Activated naive CD4-positive, alpha-beta T cell (primary cell): ENCODE measurements at places on chromosomes 2 and 18.

- no peak for DNase-seq
These were observed 14.6 kb upstream of the MEP1B start for GRCh38 chr18:32175265-32175664.

DNA sequence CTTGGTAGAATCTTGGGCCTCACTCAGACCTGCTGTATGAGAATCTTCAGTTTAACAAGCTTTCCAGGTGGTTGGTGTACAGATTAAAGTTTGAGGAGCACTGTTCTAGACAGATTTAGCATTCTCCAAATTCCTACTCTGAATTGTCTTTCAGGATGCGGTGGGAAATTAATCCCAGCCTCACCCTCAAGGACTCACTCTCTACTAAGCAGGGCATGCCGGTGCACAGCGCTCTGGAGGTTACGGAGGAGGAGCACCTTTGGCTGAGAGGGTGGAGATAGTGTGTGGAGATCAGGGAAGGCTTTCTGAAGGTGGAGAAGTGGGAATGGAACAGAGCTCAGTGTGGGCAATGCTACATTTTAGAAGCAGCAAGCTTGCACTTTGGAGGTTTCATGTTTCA is 359.2 kb downstream of the LRATD1 start:
- no peak for DNase-seq

DNA sequence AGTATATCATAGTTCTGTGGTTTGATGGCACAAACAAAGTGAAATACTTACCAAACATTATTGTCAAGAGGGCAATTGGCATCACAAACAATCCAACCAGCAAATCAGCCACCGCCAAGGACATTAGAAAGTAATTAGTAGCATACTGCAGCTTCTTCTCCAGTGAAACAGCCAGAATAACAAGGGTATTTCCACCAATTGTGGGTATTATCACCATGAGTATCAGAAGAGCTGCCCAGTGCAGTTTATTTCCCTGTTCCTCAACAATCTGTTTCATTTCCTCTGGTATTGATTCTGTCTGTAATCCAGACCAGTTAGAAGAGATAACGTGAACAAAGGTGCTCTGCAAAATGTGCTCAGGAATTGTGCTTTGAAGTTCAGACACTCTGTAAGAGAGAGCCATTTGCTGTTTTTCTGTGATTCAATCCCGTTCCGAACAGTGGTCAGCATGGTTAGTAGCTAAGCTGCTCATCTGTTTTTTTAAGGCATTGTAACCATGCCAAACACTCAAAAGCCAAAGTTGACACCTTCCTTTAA is 1.4 kb downstream of the HTR2B start:
- DNase-seq = no peak

GRCh38 chr2:72990695-72991438 is 73.5 kb downstream of the EMX1 start:
- DNase-seq = no peak

- no peak for DNase-seq
These were observed 357.1 kb downstream of the CCDC85A start for GRCh38 chr2:56540916-56541315.

- DNase-seq = no peak
These were observed 116.8 kb upstream of the SPRED2 start for GRCh38 chr2:65549257-65549627.

- no peak for DNase-seq
These were observed 3.6 kb downstream of the PDE11A start for GRCh38 chr2:178068823-178069454.

DNA sequence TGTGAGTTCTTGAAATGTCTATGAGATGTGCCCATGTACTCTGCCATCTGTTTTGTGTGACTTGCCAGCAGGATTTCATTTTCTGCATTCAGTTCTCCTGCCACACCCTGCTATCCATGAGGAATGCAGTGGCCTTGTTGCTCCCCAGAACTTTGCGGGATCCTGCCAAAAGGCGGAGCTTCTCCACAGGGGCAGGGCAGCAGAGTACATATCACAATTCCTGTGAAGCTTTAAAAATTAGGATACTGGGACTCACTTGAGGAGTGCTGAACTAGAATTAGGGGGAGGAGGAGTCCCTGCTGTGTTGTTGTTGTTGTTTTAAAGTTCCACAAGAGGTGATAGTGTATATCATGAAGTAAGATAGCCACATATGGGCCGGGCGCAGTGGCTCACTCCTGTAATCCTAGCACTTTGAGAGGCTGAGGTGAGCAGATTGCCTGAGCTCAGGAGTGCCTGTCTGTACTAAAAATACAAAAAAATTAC is 76.4 kb downstream of the TANC1 start:
- no peak for DNase-seq

- DNase-seq = no peak
These were observed 887.9 kb downstream of the NRXN1 start for GRCh38 chr2:50143822-50144575.

DNA sequence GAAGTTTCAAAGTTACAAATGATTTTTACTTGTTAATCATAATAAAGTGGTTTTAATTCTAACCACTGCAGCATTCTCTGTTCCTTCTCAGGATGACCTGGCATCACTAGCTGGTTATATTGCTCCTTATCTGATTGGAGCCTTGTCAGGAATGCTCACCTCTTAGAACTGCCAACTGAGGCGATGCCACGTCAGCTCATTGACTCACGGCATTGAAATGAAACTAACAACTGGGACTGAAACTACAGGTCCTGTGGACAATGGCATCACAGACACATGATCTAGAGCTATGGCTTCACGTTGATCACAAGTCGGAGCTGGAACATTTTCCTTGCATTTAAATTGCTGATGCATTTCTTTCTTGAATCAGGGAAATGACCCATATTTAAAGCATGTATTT is 54.9 kb upstream of the MAP2 start:
- DNase-seq = no peak

DNA sequence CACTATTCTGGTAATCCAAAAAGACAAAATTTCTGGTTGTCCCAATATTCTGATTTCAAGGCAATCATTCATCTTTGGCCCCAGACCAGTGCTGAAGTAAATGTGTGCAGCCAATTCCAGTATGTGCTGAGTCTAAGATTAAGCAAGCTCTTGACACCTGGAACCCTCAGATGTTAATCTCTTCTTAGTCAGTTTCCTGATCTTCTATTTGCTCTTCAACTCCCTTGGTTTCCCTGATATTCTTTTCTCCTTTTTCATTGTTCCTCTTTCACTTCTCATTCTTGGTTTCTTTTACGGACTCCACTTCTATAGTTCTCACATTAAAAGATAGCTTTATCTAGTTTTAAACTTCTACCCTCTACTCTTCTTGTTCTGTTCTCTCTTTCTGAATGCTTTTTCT is 445.7 kb upstream of the FANCL start:
- DNase-seq = no peak

DNA sequence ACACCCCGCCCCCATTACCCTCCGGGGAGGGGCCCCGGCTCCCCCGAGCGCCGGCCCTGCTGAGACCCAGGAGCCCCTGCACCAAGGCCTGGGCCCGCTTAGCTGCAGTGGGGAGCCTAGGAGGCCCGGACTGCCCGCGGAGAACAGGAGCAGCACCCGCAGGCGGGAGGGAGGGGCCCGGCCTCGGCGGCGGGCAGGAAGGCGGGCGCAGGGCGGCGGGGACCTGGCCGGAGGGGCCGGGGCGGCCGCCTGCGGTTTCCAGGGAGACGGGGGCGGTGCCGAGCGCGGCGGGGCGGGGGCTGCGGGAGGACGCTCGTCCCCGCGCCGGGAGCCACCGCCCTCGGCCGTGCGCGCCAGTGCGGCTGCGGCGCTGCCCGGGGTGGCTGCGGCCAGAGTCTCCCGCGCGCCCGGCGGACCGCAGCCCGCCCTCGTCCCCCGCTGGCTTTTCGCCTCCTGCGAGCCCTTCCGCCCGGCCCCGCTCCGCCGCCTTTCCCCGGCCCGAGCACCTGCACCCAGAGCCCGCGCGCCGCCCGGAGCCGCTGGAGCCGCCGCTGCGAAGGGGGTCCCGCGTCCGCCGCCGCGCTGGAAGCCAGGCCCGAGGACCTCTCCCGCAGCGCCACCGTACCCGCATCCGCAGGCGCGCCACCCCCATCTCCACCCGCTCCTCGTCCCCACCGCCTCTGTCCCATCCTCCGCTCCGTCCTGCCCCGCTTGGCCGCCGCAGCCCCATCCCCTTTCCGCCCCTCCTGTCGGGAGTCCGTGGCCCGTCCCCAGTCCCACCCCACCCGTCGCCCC is 17.2 kb downstream of the GPC1 start:
- DNase-seq = no peak

- no peak for DNase-seq
These were observed 7.7 kb downstream of the L3MBTL4 start for GRCh38 chr18:6406910-6407470.

- DNase-seq = no peak
These were observed 852.4 kb upstream of the ACVR2A start for GRCh38 chr2:146992466-146992865.

- no peak for DNase-seq
These were observed 13.4 kb upstream of the PAX3 start for GRCh38 chr2:222311978-222312738.

DNA sequence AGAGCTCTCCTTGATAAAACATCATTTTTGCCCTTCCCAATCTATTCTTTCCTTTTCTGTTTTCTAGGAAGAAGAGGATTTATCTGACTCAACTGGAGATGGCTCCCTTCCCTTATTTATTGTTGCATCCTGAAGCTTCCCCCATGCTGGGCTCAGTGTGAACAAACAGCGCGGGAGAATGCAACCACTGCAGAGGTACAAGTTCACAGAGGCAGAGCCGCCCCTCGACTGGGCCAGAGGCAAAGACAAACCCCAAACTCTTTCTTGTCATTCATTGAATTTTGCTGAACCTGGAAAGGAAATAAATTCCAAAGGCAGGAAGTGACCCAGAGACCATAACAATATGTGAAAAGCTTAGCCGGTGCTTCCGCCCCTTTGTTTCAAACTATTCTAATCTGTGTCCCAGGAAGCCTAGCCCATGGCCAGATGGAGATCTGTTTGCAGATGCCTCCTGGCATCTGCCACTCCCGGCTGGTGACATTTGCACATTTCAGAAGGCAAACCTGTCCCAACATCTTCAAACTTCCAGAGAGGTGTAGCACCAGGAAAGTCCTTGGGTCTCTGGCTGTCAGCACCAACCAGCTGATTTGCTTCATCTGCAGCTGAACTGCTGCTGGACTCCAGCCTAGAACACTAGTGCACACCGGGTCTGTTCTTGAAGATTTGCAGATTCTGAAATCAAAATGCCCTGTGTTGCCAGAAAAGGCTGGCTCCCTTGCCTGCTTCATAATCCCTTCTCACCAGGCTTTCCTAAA is 79.4 kb upstream of the MAP4K3 start:
- no peak for DNase-seq

DNA sequence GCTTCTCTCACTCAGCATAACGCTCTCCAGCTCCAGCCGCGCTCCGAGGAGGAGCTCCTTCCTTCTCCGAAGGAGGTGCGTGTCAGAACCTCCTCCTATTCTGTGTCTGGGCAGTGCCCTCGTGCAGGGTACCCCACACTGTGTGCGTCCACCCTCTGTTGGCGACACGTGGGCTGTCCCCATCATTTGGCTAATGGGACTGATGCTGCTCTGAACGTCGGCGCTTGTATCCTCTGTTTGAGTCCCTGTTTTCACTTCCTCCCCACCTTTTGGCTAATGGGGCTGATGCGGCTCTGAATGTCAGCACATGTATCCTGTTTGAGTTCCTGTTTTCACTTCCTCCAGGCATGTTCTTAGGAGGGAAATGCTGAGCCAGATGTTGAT is 22.2 kb downstream of the KCNG2 start:
- no peak for DNase-seq

- DNase-seq = no peak
These were observed 3.6 kb upstream of the ARHGEF33 start for GRCh38 chr2:38886063-38886462.

DNA sequence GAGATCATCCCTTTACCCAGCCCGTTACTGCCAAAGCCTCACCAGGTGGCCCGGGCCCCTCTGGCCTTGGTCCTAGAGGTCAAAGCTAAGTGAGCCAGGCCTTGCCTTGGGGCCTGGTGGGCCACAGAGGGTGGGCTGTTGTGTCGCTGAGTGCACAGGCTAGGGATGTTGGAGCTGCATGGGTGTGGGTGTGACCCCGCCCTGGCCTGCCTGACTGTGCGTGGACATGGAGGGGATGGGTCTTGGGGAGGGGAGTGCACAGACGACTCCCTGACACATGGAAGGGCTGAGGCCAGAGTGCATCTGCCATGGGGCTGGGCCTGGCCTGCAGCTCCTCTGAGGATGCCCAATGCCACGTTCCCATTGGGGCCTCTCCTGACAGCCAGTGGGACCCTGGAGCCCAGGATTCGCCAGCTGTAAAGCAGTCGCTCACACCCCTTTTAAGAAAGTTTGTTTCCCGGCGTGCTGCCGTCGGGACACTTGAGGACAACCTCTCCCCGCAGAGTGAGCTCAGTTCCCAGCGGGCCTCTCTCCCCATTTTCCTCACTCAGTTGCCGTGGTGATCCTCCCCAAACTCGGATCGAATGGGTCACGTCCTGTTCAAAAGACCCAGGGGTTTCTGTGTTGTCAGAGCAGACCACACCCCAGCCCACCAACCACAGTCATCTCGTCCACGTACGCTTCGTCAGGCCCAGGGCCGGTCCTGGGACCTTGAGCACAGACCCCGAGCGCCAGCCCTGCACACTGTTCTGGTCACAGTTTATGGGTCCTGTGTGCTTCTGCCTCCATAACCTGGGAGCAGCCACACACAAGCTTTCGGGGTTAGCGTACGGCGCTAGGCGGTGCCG is 93.5 kb downstream of the NFATC1 start:
- DNase-seq = no peak

GRCh38 chr2:217256251-217256650 is 396.4 kb upstream of the TNP1 start:
- no peak for DNase-seq

- no peak for DNase-seq
These were observed 120.2 kb downstream of the FEZ2 start for GRCh38 chr2:36477746-36478145.

DNA sequence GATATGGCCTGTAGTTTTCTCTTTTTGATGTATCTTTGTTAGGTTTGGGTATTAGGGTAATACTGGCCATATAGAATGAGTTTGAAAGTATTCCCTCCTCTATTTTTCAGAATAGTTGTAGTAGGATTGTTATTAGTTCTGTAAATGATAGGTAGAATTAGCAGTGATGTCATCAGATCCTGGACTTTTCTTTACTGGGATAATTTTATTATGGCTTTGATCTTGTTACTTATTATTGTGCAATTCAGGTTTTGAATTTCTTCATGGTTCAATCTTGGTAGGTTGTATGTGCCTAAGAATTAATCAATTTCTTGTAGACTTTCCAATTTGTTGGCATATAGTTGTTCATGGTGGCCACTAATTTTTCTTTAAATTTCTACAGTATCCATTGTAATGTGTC is 916.6 kb downstream of the CCDC85A start:
- no peak for DNase-seq

- no peak for DNase-seq
These were observed 404.1 kb downstream of the ZEB2 start for GRCh38 chr2:144115739-144116291.

- no peak for DNase-seq
These were observed 126.6 kb downstream of the CNTNAP5 start for GRCh38 chr2:124151691-124152090.

DNA sequence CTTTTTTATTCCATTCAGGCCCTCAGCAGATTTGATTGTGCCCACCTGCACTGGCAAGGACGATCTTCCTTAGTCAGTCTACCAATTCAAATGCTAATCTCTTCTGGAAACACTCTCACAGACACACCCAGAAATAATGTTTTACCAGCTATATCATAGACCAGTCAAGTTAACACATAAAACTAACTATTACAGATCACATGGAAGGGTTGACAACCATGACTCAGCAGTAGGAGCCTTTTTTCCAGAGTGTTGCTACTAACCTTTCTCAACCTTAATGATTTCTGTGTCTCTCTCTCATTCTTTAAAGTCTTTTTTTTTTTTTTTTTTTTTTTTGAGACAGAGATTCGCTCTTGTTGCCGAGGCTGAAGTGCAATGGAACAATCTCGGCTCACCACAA is 143.5 kb upstream of the MSH6 start:
- no peak for DNase-seq

GRCh38 chr18:48840491-48840877 is 110.3 kb downstream of the SMAD7 start:
- DNase-seq = no peak
